Skeletal muscle tissue (tissue), 5 donors: ENCODE measurements at places on chromosomes 3 and 15. TPM values are rescaled to one million over a fixed set of nuclear protein-coding genes. Genes with fewer than 3 reads are reported as not detected.

GREM1 gene
- total RNA-seq, result 0.52 TPM

SYNPR gene
- not detected for total RNA-seq

RAB8B gene
- total RNA-seq, result 26.6 TPM

BCL2A1 gene
- total RNA-seq, result 1.0 TPM

SCN11A gene
- total RNA-seq, result 2.6 TPM

C3orf33 gene
- total RNA-seq, result 2.6 TPM
